ENCODE measurements at places on chromosomes 12 and 14. TPM values are rescaled to one million over a fixed set of nuclear protein-coding genes. Genes with fewer than 3 reads are reported as not detected.

The DIO3 gene
- 0.64 TPM for total RNA-seq

The GLI1 gene
- 16.2 TPM for total RNA-seq

GRCh38 chr14:47302121-47302520 is 373.3 kb downstream of the MDGA2 start:
- no peaks in the 10 kb centered on the region for H3K27me3 ChIP-seq
- no peak for DNase-seq
- H3K36me3 ChIP-seq, result no peaks in the 10 kb centered on the region
- no peak overlapping the region for H3K27ac ChIP-seq
- 0 out of 2 replicates have a peak, but pooled peaks cover 2% of the 10 kb centered on the region for H3K4me1 ChIP-seq

DNA sequence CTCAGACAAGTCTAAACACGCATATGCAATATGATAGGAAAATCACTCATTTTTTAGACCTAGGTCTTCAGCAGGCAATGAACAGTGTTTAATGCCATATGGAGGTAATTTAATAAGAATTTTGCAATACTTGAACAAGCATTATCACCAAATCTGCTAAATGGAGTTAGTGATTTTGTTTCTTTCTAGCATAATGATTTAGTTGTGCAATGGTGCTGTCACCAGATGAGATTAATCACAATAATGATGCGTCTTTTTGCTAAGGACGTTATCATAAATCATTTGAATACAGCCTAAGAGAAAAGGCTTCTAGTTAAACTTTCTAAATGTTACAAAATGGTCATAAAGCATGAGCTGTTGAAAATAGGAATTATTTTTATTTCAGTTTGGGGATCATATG is 170.0 kb upstream of the SLC16A7 start:
- peaks cover 10% of the 10 kb centered on the region for H3K4me1 ChIP-seq
- H3K27me3 ChIP-seq, result no peaks in the 10 kb centered on the region
- H3K36me3 ChIP-seq, result no peaks in the 10 kb centered on the region
- DNase-seq, result no peak
- H3K4me3 ChIP-seq, result no peak overlapping the region

DNA sequence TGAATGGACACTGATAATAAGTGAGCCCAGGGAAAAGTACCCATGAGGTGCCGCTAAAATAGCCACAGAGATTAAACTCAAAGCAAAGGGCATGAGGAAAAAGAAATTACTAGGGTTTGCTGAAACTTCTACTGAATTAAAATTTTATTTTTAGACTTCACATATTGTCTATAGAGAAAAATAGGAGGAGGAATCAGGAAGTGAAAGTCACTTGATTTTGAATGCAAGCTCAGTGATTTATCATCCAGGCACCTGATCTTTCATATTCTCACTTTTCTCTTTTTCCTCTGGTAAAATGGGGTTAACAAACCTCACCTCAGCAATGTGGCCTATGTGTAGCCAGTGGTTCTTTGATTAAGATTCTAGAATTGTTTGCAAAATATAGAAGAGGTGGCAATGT is 479.8 kb downstream of the BCL11B start:
- no peaks in the 10 kb centered on the region for H3K4me1 ChIP-seq
- DNase-seq, result no peak
- H3K4me3 ChIP-seq, result no peak overlapping the region
- H3K27me3 ChIP-seq, result peaks cover 3% of the 10 kb centered on the region
- peaks cover 15% of the 10 kb centered on the region for H3K36me3 ChIP-seq

DNA sequence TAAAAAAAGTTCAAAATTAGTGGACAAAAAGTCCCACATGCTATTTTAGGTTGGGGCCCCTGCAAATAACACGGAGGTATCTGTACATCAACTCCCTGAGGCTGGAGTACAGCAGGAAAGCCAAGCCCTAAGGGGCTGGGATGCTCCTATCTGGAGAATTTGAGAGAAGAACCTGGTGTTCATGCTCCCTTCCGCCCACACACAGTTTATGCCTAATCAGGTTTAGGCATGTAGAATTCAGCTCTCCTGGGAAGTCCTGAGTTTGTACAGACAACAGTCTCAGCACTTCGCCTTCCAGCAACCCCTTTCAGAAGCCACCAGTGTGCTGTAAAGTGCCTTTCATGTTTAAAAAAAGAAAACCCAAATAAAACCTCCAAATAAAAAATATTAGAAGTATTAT is 237.3 kb upstream of the GRIP1 start:
- no peak overlapping the region for H3K27ac ChIP-seq
- H3K4me3 ChIP-seq, result no peak overlapping the region
- peaks cover 8% of the 10 kb centered on the region for H3K36me3 ChIP-seq
- no peak for DNase-seq
- H3K4me1 ChIP-seq, result peaks cover 9% of the 10 kb centered on the region
- no peaks in the 10 kb centered on the region for H3K27me3 ChIP-seq

The MMP19 gene
- 1.6 TPM for total RNA-seq

The PTGER2 gene
- 0.92 TPM for total RNA-seq

DNA sequence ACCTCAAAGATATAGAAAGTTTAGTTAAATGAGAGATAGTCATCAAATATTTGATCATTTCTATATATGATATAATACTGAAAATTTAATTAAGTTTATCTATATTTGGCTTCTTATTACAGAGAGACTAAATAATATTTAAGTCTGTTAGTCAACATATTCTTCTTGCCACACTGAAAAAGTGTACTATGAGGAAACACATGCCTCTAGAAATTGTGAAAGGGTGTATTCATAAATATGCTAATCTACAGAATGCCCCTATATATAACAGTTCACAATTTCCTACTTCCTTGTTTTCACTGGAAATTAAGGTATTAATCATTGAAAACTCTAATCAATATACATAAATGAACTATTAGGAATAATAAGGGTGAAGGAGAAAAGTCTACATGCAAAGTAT is 31.4 kb upstream of the ETV6 start:
- H3K4me1 ChIP-seq, result peaks cover 72% of the 10 kb centered on the region
- H3K27me3 ChIP-seq, result peaks cover 3% of the 10 kb centered on the region
- H3K4me3 ChIP-seq, result no peak overlapping the region
- H3K27ac ChIP-seq, result peak overlapping the region; percentile 20
- no peak for DNase-seq

DNA sequence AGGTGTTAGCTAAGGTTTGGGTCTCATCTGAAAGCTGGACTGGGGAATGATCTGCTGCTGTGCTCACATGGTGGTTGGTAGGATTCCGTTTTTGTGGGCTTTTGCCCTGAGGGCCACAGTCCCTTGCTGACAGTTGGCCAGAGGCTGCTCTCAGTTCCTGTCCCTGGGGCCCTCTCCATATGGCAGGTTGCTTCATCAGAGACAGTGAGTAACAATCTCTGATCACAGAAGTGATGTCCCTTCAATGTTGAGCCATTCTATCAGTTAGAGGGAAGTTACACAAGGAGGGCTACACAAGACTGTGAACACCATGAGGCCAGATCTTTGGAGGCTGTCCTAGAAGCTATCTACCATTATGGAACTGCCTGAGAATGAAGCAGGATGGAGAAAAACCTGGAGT is 137.2 kb downstream of the AACS start:
- no peaks in the 10 kb centered on the region for H3K27me3 ChIP-seq
- no peak for DNase-seq
- peaks cover 30% of the 10 kb centered on the region for H3K4me1 ChIP-seq

The SMCO2 gene
- total RNA-seq, result 0.32 TPM

The EFS gene
- 43.5 TPM for total RNA-seq

DNA sequence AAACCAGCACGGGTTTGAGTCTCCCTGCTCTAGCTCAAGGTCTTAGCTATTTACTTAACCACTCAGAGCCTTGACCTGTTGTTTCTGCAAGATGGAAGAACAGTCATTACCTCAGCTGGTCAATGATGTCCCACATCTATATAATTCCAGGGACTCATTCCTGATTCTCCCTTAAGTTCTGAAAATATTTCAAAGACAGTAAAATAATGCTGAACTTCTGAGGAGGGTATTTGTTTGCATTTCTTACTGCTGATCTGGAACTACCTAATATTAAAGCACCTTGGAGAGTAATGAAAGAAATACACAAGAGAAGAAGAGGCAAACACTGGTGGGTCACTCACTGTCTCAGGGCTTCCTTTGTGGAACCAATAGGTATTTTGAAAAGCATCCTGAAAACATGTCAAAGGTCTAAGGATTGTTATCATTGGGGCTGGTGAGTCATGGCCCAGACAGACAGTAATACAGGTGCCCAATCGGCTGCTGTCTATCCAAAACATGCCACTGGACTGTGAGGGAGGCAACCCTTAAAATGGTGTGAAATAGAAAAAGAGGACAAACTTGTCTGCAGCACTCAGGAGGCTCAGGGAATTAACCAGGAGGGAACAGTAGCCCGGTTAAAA is 88.7 kb upstream of the EGLN3 start:
- no peaks in the 10 kb centered on the region for H3K36me3 ChIP-seq
- H3K4me3 ChIP-seq, result no peak overlapping the region

DNA sequence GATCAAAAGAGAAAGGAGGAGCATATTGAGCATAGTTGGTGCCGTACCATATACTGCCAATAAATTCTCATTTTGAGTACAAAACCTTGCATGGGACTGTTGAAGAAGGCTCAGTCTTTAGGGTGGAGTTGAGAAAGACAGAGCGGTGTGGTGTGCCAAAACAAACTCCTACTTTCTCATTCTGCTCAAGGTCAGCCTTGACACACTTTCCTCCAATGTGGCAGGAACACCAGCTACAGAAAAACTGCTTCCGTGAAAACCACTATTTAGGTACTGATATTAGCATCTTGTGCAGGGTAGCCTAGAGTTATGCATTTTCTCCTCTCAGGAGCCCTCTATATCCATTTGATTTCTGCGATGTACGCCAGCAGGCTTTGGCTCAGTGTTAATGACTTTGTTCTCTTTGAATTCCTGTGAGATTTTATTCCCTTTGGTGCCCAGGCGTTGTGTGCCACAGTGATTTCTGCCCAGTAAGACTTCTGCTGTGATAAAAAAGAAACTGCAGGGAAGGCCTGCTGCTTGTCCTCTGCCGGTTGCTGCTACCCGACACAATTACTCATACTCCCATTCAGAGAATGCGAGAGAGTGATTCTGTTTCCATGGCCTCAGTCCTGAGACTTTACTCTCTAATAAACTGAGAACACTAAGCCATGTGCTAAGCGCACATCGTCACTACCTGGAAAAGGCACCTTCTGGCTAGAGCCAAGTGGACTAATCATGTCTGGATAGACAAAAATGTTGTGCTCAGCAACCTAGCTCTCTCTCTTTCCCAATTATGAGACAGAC is 88.3 kb upstream of the MDM1 start:
- DNase-seq, result no peak
- H3K4me3 ChIP-seq, result no peak overlapping the region
- H3K27me3 ChIP-seq, result no peaks in the 10 kb centered on the region
- peaks cover 17% of the 10 kb centered on the region for H3K4me1 ChIP-seq
- no peak overlapping the region for H3K27ac ChIP-seq
- no peaks in the 10 kb centered on the region for H3K36me3 ChIP-seq

DNA sequence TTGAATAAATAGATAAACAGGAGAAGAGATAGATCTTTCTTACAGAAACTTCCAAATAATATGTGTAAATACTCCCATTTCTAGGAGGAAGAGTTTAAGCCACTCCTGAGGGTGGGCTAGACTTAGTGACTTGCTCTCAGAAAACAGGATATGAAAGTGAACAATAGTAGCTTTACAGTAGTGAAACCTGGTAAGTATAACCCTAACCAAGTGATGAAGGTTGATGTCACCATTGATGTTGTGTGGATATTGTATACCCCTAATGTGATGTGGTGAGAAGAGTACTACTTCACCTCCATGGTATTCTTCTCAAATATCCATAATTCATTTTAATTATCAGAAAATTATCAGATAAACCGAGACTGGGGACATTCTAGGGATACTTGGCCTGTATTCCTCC is 20.9 kb downstream of the AKAP6 start:
- no peak overlapping the region for H3K27ac ChIP-seq
- no peak for DNase-seq
- no peaks in the 10 kb centered on the region for H3K27me3 ChIP-seq
- 0 out of 2 replicates have a peak, but pooled peaks cover 6% of the 10 kb centered on the region for H3K4me1 ChIP-seq
- H3K36me3 ChIP-seq, result no peaks in the 10 kb centered on the region

DNA sequence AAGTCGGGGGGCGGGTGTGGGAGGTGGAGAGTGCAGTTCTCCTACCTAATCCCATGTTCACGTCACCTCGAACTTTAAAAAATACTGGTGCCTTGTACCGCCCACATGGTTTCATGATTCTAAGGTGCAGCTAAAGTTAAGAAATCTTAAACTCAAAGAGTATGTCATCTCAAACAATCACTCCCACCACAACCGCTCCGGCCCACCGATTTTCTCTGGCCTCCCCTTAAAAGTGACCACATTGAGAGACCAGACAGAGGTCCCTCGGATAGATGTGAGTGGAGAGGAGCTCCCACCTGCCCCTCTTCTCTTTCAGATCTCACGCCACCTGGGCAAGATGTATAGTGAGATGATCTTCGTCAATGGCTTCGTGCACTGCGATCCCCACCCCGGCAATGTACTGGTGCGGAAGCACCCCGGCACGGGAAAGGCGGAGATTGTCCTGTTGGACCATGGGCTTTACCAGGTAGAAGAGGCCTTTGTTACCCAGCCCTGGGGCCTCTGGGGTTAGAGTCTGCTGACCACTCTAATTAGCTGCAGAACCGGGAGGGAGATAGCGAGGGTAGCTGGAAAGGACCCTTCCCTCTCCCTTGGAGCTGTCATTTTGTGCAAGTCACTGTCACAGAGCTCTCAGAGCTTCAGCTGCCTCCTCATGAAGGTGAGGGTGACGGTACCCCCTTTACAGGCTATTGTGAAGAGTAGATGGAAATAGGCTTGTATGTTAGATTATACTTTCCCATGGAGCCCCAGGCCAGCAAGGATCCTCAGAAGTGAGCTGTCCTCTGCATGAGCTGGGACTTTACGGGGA is 124.4 kb downstream of the ADCK1 start:
- H3K27ac ChIP-seq, result no peak overlapping the region
- no peak overlapping the region for H3K4me3 ChIP-seq
- no peaks in the 10 kb centered on the region for H3K4me1 ChIP-seq

The PLCZ1 gene
- total RNA-seq, result not detected

DNA sequence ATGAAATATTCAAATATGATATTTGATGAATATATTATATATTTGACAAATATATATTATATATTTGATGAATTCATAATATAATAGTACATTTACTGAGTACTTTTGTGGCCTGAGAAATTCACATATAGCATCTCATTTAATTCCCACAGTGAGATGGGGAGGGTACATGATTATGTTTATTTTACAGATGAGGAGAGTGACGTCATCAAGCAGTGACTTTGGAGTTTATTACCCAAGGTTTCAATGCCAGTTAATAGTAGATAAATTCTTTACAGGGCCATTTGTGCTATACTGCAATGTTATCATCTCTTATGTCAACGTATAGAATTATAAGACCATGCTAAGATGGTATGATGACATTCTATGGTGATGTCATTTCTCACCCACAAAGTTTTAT is 352.7 kb downstream of the TMTC2 start:
- H3K4me1 ChIP-seq, result peaks cover 20% of the 10 kb centered on the region
- H3K27ac ChIP-seq, result no peak overlapping the region
- no peaks in the 10 kb centered on the region for H3K27me3 ChIP-seq

Data from WTC11 (cell line).